HuH-7.5 (cell line): ENCODE measurements at places on chromosomes 1 and 21.

GRCh38 chr1:75765697-75766355, 20.2 kb upstream of the RABGGTB start:
- DNase-seq: no peak

- DNase-seq: no peak
Measured at GRCh38 chr21:32349333-32349944, 43.4 kb downstream of the URB1 start.

- DNase-seq: no peak
Measured at GRCh38 chr1:156366378-156367166, 2.4 kb upstream of the RHBG start.

- DNase-seq: peak; percentile 69
Measured at GRCh38 chr1:37434292-37435225, 39.8 kb upstream of the ZC3H12A start.

GRCh38 chr1:50851034-50851433, 109.0 kb downstream of the FAF1 start:
- no peak for DNase-seq

GRCh38 chr1:112712701-112713128, 2.4 kb downstream of the PPM1J start:
- DNase-seq: no peak

DNA sequence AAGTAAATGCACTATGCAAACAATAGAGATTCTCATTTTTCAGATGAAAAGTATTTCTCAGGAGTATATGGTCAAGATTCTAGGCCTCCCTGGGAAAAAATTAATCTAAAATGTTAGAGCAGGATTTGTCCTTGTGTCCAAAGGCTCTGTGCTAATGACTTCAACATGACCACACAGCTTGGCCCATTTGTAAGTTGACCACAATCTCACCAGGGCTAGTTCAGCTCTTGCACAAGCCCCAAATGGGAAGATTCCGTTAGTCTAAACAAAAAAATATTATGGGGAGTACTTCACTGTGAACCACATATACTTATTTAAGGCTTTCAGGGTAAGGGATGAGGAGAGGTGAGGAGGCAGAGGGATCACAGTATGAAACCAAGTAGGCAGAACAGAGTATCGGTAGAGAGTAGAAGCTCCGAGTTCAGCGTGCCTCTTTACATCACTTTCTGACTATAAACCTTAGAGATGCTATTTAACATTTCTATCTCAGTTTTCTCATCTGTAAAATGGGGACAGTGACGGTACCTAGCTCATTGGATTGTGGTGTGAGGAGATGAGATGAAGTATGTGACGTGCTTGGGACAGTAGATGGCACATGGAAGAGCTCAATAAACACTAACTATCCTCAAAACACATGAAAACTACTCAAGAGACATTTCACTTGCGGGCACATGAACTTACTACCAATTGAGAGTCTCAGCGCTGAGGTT, 37.8 kb upstream of the CTTNBP2NL start:
- no peak for DNase-seq

GRCh38 chr1:77680173-77680572, 2.3 kb downstream of the ZZZ3 start:
- DNase-seq: no peak

GRCh38 chr1:31510853-31511789, 65.2 kb upstream of the TINAGL1 start:
- DNase-seq: peak; percentile 44

DNA sequence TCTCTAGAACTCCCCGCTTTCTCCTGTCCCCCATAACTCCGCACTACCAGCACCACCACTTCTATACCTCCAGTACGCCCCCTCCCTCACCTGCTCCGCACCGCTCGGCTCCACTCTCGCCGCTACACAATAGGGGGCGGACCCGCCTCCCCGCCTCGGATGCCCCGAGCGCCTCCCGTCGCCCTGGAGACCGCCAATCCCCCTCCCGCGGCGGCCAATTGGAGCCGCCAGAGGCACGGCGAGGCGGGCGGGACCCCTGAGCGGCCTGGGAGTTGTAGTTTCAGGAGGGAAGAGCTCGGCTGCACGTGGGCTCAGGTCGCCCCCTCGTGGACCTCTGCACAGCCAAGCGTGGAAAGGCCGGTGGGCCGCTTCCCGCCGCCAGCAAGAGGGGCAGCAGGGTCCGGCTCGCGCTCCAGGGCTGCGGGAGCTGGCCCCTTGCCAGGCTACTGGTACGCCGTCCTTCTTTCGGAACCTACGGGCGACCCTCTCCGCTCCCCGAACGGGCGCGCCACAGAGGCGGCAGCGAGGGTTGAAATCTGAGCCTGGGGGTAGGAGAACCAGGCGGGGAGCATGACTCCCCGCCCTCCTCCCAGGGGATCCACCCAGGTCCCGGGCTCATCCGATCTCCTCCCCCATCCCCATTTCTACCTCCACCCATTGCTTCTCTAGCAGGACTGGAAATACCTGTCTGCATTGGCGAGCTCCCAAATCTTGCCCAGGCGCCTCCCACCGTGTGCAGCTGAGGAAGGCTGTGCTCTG, at the start of gene IGSF9:
IGSF9 (minus strand) TSS at position 131 of the 759 bp plus-strand sequence. CDS start 2,159 bp downstream, outside the sequence.
- peak; percentile 79 for DNase-seq

- no peak for DNase-seq
Measured at GRCh38 chr1:174032671-174033222, 10.6 kb upstream of the RC3H1 start.

- peak; percentile 85 for DNase-seq
Measured at GRCh38 chr1:63327417-63328054, 5.2 kb downstream of the FOXD3 start.

DNA sequence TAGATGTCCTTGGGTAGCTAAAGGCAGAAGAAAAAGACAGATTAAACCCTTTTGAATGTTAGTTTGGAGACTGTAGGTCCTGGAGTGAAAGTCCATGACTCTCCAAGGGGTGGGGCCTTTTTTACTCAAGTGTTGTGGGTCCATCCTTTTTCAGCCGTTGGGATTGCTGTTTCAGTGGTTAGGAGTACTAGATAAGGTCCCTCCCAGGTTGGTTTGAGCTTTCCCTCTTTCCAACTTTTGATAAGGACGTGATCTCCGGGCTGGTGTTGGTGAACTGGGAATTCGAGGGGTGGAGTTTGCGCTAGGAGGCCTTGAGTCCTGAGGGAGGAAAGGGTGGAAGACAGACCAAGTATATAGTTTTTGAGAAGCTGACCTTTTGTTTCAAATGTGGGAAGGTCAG, 5.2 kb upstream of the IPP start:
- DNase-seq: no peak

DNA sequence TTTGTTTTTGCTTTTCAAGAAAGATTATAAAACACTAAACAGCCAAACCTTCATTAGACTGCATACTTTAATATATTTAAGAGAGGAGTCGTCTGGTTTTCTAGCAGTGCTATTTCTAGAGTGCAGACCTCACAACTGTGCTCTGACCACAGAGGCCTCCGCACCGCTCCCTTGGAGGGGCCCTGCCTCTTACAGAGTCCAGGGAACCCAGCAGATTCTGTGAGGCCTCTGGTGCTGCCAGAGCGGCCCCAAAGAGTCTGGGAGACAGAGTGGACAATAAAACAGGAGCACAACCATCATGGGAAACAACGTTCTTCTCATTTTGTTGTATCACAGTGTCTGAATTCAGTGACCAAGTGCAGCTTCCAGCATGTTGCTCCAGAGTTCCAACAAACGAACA, 5.8 kb downstream of the ATP5PO start:
- DNase-seq: no peak

GRCh38 chr1:185440877-185441276, 123.8 kb upstream of the IVNS1ABP start:
- no peak for DNase-seq

- DNase-seq: no peak
Measured at GRCh38 chr1:5002676-5003075, 348.3 kb downstream of the AJAP1 start.

- no peak for DNase-seq
Measured at GRCh38 chr1:41789661-41790330, 128.9 kb downstream of the HIVEP3 start.
